ENCODE measurements at places on chromosomes 2 and 18. TPM values are rescaled to one million over a fixed set of nuclear protein-coding genes. Genes with fewer than 3 reads are reported as not detected.

FHOD3 gene
- total RNA-seq = not detected

PIEZO2 gene
- total RNA-seq = not detected

DSC2 gene
- not detected for total RNA-seq

UGT1A5 gene
- total RNA-seq = not detected

GREB1L gene
- total RNA-seq = not detected

GRCh38 chr2:152453129-152453911, 118.3 kb downstream of the FMNL2 start:
- no peaks in the 10 kb centered on the region for H3K36me3 ChIP-seq
- H3K27ac ChIP-seq = no peak overlapping the region
- H3K27me3 ChIP-seq = no peaks in the 10 kb centered on the region
- no peak for DNase-seq

DNA sequence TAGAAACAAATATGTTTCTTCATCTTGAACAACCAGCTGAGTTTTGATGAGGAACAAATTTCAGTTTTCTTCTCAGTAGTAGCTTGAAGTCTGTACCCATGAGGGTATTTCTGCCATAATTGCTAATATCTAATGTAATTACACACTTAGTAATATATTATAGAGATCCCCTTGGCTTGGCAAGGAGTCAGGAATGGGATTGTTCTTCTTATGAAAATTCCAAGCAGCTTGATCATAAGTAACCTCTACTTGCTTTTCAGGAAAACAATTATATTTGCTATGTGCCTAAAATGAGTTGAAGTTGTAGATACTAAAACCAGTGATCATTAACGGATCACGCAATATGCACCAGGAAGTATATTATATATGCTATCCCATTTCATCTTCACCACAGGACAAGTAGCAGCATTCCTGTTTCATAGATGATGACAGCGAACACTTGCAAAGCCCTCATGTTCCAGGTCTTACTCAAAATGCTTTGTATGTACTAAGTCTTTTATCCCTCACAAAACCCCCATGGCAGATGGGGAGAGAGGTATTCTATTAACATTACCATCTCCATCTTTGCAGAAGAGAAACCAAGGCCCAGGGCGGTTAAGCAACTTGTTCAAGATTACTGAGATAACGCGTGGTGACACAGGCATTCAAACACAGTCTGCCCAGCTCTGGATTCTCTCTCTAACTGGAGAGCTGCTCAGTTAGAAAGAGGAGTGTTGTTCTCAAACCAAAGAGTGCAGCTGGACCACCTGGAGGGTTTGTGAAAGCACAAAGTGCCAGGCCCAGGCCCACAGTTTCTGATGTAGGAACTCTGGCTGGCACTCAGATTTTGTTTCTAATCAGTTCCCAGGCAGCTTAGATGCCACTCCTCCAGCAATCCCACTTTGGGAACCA, 21.8 kb upstream of the RGPD4 start:
- no peaks in the 10 kb centered on the region for H3K4me1 ChIP-seq
- no peaks in the 10 kb centered on the region for H3K27me3 ChIP-seq
- no peak overlapping the region for H3K27ac ChIP-seq
- H3K36me3 ChIP-seq = no peaks in the 10 kb centered on the region
- no peak overlapping the region for H3K4me3 ChIP-seq
- DNase-seq = no peak

- H3K4me1 ChIP-seq = no peaks in the 10 kb centered on the region
- no peak overlapping the region for H3K27ac ChIP-seq
- H3K27me3 ChIP-seq = no peaks in the 10 kb centered on the region
These were observed 60.0 kb downstream of the NCOA1 start for GRCh38 chr2:24551016-24551415.

DNA sequence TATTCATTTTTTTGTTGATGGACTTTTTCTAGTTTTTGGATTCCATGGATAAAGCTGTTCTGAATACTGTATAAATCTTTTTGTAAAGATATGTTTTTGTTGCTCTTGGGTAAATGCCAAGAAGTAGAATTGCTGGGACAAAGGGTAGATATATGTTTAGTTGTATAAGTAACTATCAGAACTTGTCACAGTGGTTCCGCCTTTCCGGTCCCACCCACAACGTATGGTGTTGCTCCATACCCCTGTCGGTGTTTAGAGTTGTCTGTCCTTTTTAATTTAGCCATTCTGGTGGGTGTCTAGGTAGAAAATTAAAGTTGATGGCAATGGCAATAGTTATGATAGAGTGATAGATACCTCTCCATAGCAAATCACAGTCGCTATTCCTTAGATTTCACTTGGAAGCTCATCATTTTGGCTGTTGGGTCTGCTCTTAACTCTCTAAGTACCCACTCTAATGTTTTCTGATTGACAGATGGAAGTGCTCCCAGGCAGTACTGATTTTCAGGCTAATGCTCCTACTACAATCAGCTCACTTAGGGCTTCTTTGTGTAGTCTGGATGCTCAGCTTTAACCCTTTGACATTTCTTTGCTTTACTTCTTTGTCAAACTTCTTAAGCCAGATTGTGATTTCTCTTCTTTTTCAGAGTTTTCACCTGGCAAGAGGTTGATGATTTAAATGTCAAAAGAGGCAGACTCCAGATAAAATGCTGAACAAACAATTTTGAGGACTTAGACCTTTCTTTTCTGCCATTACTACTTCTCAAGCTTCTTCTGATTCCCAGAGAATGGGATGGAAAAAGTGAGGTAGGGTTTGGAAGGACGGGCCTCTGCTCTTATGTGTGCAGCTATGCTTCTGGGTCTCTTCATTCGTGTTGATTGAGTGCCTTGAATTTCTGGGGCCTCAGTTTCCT, 156.4 kb downstream of the AQP4 start:
- no peaks in the 10 kb centered on the region for H3K27me3 ChIP-seq
- H3K4me1 ChIP-seq = no peaks in the 10 kb centered on the region
- no peaks in the 10 kb centered on the region for H3K36me3 ChIP-seq
- no peak overlapping the region for H3K4me3 ChIP-seq
- H3K27ac ChIP-seq = no peak overlapping the region
- no peak for DNase-seq

GRCh38 chr18:63258749-63259566, 60.6 kb downstream of the BCL2 start:
- peaks cover 11% of the 10 kb centered on the region for H3K4me1 ChIP-seq
- no peaks in the 10 kb centered on the region for H3K27me3 ChIP-seq
- H3K27ac ChIP-seq = no peak overlapping the region
- no peak for DNase-seq

- H3K4me1 ChIP-seq = peaks cover 7% of the 10 kb centered on the region
- DNase-seq = no peak
- H3K4me3 ChIP-seq = no peak overlapping the region
These were observed 47.3 kb downstream of the PLEKHA3 start for GRCh38 chr2:178527592-178527991.

GRCh38 chr18:76491776-76492668, 3.0 kb downstream of the ZNF516 start:
- H3K4me1 ChIP-seq = peaks cover 9% of the 10 kb centered on the region
- no peaks in the 10 kb centered on the region for H3K36me3 ChIP-seq
- H3K4me3 ChIP-seq = peak overlapping the region; percentile 87
- DNase-seq = peak; percentile 22
- peak overlapping the region; percentile 65 for H3K27ac ChIP-seq

DNA sequence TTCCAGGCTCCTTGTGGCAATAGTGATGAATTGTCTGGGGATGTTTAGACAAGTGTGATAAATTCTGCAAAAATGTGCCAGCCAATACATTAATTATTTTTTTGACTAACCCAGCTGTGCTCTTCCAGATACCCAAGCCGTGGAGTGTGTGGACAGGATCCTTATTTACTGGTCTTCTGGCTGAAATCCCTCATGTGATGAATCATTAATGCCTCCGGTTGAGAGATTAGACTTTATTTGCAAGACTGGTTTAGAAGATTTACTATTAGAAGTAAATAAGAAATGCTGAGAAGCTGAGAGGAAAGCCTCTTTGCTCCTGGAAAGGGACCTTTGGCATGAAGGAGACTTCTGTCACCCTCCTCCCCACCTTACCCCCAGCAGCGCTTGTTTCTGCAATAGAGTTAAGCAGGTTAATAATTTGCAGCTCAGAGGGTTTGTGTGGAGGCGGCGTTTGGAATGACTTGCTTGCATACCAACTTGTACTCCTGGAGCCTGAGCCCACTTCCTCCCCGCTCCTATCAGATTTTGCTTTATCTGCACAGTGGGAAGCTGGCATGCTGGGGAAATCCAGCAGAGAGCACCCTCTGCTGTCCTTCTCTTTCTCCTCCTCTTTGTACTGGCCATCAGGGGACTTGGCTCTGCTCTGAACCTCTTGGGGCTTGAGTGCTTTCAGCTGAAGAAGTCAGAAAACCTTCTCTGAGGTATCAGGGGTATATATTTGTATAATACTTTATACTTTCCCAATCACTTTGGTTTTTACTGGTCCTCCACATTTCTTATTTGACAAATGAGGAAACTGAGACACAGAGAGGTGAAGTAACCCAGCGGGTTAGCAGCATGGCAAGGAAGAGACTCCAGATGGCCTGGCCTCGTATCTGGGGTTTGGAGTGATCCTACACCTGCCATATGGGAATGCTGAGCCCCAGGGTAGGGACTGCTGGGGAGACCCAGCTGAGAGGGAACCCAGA, 16.3 kb downstream of the SLC3A1 start:
- DNase-seq = no peak
- H3K4me3 ChIP-seq = no peak overlapping the region
- no peaks in the 10 kb centered on the region for H3K27me3 ChIP-seq
- H3K4me1 ChIP-seq = peaks cover 1% of the 10 kb centered on the region
- no peak overlapping the region for H3K27ac ChIP-seq
- no peaks in the 10 kb centered on the region for H3K36me3 ChIP-seq

GRCh38 chr2:25431604-25432003, 89.9 kb upstream of the DNMT3A start:
- DNase-seq = no peak
- H3K36me3 ChIP-seq = no peaks in the 10 kb centered on the region
- H3K4me3 ChIP-seq = no peak overlapping the region
- no peaks in the 10 kb centered on the region for H3K27me3 ChIP-seq

GRCh38 chr2:60295636-60295962, 257.9 kb downstream of the BCL11A start:
- DNase-seq = no peak
- H3K27me3 ChIP-seq = no peaks in the 10 kb centered on the region
- H3K27ac ChIP-seq = no peak overlapping the region
- no peaks in the 10 kb centered on the region for H3K4me1 ChIP-seq
- H3K36me3 ChIP-seq = no peaks in the 10 kb centered on the region
- H3K4me3 ChIP-seq = no peak overlapping the region

DNA sequence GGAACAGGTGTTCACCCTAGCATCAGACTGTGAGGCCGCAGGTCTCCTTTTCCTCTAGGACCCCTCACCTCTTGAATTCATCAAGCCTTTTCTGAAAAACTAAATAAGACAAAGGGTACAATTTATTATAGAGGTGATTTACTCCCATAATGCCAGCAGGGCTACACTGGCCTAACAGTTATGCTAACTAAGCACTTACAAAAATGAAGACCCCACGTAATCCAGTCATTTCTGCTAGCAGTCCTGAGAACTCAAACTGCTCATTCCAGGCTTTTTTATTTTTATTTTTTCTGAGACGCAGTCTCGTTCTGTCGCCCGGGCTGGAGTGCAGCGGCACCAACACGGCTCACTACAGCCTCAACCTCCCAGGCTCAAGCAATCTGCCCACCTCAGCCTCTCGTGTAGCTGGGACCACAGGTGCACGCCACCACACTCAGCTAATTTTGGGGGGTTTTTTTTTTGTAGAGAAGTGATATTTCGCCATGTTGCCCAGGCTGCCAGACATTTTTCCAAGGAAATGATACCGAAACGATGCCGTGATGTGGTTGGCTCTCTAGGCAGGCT, 14.2 kb downstream of the CAPG start:
- H3K27me3 ChIP-seq = no peaks in the 10 kb centered on the region
- no peaks in the 10 kb centered on the region for H3K36me3 ChIP-seq
- H3K4me1 ChIP-seq = peaks cover 11% of the 10 kb centered on the region
- no peak for DNase-seq

Measured in naive thymus-derived CD4-positive, alpha-beta T cell (primary cell).